ENCODE measurements at places on chromosomes 1 and 21. TPM values are rescaled to one million over a fixed set of nuclear protein-coding genes. Genes with fewer than 3 reads are reported as not detected.

Gene SPATA45
- not detected for total RNA-seq

Gene BCL2L15
- 5.5 TPM for total RNA-seq

Gene UTS2
- not detected for total RNA-seq

Gene CPT2
- total RNA-seq: 12.9 TPM

Gene TNNT2
- not detected for total RNA-seq

Gene RIMKLA
- 2.2 TPM for total RNA-seq

Gene TOE1
- 25.2 TPM for total RNA-seq

Gene CRB1
- total RNA-seq: not detected

Gene SPRR2D
- not detected for total RNA-seq

Gene GBP7
- not detected for total RNA-seq

Gene STUM
- not detected for total RNA-seq

Gene AADACL4
- not detected for total RNA-seq

Gene AMY1C
- total RNA-seq: not detected

Gene EPHB2
- total RNA-seq: not detected

Gene USH2A
- total RNA-seq: not detected

Gene RNU1-3
- 2,251 TPM for total RNA-seq

Data from T-helper 1 cell treated with Interleukin-12 subunit alpha and Interleukin-12 subunit beta and Interleukin-4 antibody, amounts not matched to agents 30 ng/mL and 1 ng/mL, for 36 hours (primary cell).